ENCODE measurements at places on chromosomes 2 and 18.

- DNase-seq, result no peak
These were observed 17.8 kb downstream of the SETBP1 start for GRCh38 chr18:44698518-44698917.

DNA sequence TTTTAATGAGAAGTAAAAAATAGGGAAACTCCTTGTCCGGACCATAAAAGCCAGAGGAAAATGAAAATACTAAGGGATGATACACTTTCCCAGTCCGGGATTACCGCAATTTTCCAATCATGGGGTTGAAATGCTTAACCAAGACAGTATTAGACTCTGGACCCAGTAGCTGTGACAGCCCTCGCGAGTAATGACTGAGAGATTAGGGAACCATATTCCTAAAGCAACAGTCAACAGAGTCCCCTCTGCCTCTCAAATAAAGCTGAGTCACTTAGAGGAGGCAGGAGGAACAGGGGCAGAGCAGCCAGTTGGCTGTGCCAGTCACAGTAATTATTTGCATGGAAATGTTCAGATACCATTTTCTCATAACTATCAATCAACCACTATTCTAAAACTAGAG, 34.8 kb downstream of the GPATCH11 start:
- DNase-seq, result no peak

DNA sequence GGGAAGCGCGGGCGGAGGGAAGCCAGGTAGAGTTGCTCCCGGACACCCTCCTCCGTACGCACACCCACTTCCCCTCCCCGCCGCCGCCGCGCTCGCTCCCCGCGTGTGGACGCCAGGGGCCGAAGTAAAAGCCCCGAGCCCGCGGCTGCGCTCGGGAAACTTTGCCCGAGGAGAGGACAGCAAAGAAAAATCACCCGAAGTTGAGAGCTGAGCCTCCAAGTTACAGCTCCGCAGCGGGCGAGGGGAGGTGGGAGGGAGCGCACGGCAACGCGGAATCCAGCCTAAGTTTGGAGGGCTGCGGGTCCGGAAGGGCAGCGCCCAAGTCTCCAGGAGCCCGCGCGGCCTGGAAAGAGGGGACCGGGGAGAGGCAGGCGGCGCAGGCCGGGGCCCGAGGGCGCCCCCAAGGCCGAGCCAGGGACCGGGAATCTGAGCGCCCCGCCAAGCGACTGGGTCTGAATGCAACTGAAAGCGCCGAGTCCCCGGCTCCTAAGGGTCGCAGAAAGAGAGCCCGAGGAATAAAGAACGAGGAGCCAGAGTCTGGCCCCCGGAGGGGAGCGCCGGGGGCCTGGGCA, 706 bp upstream of the BCL11A start:
- DNase-seq, result no peak

DNA sequence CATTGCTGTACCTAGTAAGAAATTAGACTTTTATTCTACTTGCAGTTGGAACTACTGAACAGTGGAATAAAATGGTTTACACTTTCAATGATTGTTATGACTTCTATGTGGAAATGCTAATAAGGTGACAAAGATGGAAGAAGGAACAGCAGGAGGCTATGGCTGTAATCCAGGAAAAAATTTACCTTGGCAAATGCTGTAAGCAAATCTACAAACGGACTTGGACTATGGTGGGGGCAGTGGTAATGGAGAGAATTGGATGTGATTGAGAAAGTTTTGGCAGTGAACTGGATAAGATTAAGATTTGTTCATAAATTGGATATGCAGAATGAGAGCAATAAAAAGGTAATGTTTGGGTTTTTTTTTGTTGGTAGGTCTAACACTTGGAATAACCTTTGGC, 111.0 kb upstream of the ERBB4 start:
- DNase-seq, result no peak

DNA sequence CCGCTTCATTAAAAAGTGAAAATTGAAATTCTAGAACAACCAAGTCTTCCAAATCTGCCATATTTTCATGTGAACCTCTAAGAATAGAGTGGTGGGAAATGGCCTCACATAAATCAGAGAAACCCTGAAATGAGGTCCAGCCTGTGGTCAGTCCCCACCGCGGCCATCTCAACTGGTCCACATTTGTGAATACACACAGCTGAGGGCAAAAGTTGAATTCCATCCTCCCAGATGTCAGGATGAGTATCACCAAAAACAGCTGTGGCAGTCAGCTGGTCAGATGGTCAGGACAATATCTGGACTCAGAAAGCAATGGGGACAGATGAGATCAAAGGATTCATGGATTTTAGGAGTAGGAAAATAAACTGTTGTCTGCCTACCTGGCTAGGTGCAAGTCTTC, 219.4 kb upstream of the NCKAP5 start:
- no peak for DNase-seq

DNA sequence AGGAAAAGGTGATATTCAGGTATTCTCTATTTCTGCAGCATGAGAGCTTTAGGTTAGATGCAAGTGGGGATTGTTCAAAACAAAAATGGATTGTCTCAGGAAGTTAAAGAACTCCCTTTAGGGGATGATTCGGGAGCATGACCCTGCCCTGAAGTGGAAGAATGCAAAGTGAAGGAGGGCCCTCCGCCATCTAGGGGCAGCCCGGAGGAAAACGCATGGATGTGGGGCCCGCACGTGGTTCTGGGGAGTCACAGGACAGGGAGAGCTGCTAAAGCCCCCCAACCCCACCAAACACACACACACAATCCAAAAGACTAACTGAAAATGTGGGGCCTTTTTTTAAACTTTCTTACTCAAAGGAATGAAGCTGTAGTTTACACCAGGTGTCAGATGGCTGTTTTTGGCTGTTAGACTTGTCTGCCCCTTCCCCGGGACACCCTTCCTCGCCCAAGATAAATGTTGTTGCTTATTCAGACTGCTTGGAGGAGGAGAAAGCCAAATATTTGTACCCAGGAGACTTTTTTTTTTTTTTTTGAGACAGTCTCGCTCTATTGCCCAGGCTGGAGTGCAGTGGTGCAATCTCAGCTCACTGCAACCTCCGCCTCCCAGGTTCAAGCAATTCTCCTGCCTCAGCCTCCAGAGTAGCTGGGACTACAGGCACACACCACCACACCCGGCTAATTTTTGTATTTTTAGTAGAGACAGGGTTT, 78.8 kb downstream of the HNRNPLL start:
- DNase-seq, result no peak

DNA sequence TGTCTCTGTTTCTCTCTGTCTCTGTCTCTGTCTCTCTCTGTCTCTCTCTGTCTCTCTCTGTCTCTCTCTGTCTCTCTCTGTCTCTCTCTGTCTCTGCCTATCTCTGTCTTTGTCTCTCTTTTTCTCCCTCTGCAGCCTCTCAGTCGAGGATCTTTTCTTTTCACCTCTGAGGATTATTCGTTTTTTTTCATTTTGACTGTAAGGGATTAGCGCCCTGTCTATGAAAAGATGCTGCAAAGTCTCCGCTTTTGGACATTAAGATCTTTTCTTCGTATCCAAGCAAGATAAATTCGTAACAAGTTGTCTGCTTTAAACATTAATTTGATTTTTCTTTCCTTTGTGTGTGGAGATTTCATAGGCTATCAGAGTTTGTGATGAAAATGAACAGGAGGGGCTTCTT, 191.2 kb upstream of the TPO start:
- no peak for DNase-seq

DNA sequence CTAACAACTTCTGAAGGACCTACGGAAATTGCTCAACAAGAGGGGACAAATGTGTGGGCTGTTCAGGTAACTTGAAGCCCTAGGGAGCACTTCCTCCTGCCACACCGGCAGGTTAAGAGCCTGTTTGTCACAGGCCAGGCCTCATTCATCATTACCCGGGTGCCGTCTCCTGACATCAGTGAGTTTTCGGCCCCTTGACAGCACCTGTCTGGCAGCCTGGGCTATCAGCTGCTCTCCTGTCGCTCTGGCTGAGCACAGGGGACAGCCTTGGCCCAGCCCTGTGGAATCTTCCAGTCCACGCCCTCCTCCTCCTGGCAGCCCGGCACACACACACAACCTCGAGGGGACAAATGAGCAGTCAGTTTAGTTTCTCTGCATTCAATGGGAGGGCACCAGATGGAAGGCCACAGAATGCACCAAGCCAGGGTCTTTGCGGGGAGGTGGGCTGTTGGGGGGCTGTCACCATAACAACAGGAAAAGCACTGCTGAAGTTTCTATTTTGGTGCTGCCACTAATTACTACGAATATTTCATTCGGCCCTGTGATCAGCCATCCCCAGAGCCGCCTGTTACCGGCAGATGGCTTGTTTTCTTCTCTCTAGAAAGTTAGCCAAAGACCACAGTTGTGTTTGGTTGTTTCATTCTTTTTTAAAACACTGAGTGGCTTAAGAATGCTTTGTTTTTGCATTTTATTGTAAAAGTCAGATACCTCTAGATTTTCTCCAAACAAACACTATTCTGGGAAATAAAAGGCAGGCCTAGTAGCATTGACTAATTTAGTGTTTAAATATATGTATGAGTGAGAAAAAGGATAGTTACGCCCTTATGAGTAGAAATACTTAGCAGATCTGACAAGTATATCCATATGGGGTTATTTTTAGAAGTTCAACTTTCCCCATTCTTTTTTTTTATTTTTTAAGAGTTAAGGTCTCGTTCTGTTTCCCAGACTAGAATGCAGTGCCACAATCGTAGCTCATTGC, 189.9 kb upstream of the NDUFV2 start:
- DNase-seq, result no peak

DNA sequence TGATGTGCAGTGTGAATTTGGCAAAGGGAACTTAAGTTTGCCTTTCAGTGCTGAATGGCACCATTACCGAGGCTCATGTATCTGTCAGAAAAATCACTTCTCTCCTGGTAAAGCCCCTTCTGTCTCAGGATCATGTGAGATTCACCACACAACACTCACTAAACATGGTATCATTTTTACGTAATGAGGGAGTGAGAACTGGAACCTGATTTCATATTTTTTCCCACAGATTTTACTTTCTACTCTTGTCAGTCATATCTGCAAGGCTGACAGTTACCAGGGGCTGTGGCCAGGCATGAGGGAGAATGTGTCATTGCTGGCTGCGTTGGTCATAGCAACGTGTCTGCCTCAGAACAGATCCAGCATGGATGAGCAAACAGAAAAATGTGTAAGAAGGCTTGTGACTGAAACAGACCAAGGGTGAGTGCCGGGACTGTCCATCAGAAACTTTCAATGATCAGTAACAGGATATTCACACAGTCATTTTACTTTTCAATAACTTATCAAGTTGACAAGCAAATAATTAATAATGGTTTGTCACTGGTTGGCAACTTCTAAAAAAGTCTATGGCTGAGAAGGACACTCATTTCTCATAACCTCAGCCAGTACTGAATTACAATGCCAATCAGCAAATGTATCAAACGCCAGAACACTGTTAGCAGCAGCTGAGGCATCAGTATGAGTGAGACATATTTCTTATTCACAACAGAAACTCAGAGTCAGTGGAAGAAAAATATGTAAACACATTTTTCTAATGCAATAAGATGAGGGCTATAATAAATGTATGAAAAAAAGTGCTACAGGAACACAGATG, 100.5 kb downstream of the CDC42EP3 start:
- no peak for DNase-seq

DNA sequence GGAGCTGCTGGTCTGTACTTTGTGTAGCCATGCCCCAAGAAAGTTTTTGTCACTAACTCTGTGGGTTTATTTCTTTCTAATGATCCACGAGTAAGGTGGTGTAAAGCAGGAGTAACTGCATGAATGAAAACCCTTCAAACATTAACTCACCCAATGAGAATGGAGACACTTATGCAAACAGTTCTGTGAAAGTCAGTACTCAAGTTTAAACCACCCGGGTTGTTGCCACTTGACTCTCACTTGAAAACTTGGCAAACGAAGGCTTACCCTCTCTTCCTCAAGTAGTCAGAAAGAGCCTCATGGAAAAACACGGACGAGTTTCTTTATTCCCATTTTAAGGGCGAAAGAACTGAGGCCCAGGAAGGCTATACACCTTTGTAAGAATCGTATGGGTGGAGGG, 117.5 kb downstream of the MMADHC start:
- no peak for DNase-seq

GRCh38 chr2:101310090-101310833, 1.8 kb upstream of the RNF149 start:
- no peak for DNase-seq

DNA sequence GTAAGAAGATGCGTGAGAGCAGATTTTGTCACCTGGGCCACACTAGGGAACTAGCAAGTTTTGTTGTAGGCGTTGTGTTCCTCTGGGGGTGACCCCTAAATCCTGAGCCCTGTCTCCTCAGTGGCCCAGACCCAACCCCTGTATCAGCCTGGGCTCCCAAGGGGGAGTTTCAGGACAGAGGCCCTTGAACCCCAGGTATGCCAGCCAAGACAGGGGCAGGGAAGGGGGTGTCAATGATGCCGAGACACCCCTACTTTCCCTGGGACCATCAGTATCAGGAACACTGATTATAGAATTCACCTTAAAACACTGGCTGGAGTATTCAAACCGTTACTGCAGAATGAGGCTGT, 39.1 kb upstream of the RPL31 start:
- DNase-seq, result no peak

GRCh38 chr18:13147130-13147529, 71.4 kb upstream of the LDLRAD4 start:
- DNase-seq, result no peak

DNA sequence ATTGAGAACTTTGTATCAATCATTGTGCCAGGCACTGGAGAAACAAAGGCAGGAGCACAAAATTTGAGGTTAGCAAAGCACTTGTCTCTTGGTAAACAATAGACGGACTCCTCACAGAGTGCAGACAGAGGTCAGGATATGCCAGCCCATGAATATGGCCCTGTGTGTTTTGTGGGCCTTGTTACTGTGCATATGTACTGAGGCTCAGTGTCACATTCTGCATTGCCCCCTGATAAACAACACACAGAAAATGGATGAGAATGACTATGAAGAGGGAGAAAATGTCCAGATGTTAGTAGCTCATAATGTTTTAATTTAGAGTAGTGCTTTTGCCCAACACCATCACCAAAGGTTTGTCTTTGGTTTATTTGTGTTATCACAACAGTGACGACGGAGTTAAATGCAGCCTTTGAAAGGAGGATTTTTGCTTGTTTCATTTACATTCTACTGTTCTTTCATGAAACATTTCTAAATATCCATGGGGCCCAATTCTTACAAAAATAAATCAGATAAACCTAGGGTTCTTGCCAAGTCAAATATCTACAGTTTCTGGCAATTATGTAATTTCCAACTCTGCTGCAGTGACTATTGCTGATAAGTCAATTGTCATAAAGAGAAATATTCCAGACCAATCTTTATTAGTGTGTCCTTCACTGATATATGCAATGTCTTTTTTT, 14.6 kb upstream of the NT5C1B start:
- DNase-seq, result no peak
